ENCODE measurements at places on chromosomes 12 and 14. TPM values are rescaled to one million over a fixed set of nuclear protein-coding genes. Genes with fewer than 3 reads are reported as not detected.

The TRIP11 gene
- total RNA-seq: 37.5 TPM

The RND1 gene
- 24.9 TPM for total RNA-seq

The KCNK13 gene
- 0.82 TPM for total RNA-seq

The ETFBKMT gene
- 4.5 TPM for total RNA-seq

The CNOT2 gene
- 172 TPM for total RNA-seq

The ALG10B gene
- total RNA-seq: 11.8 TPM

The MYH6 gene
- total RNA-seq: not detected

The NKX2-8 gene
- total RNA-seq: not detected

The SLC35F4 gene
- 4.5 TPM for total RNA-seq

- DNase-seq: no peak
Observed at GRCh38 chr14:37035401-37035800, 137.0 kb downstream of the SLC25A21 start.

GRCh38 chr14:91225025-91225424, 19.5 kb downstream of the GPR68 start:
- DNase-seq: no peak

DNA sequence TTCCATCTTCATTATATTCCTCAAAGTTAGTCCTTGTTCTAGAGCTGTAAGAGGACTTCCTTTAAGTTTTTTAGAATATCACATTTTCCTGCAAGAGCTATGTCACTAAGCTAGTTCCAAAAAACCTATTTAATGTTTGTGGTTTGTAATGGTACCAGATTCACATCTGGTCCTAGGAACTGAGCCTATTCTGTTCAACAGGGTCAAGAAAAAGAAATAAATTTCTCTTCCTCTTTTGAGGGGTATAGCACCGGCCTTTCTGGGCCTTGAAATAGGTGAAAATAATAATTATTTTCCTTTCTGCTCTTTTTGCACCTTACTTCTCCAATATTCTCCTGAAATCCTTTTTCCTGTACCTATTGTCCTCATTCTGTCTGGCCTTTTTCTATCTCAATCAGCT, 3.6 kb upstream of the STXBP6 start:
- DNase-seq: no peak

DNA sequence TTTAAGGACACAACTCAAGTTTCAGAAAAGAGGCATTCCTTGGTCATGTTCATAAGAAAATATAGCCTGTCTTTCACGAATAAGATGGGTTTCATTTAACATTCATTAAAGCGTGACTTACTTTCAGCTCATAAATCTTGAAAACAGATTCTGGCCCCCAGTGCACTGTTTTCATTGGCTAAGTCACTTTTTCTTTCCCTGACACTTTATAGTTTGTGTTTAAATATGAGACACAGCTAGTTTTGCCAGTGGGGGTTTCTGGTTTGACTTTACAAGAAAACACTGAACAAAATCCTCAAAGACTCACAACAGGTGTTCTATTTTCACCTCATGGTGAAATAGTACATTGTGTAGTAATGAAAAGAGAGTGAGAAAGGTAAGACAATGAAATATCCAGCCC, 65.9 kb downstream of the PHLDA1 start:
- no peak for DNase-seq

DNA sequence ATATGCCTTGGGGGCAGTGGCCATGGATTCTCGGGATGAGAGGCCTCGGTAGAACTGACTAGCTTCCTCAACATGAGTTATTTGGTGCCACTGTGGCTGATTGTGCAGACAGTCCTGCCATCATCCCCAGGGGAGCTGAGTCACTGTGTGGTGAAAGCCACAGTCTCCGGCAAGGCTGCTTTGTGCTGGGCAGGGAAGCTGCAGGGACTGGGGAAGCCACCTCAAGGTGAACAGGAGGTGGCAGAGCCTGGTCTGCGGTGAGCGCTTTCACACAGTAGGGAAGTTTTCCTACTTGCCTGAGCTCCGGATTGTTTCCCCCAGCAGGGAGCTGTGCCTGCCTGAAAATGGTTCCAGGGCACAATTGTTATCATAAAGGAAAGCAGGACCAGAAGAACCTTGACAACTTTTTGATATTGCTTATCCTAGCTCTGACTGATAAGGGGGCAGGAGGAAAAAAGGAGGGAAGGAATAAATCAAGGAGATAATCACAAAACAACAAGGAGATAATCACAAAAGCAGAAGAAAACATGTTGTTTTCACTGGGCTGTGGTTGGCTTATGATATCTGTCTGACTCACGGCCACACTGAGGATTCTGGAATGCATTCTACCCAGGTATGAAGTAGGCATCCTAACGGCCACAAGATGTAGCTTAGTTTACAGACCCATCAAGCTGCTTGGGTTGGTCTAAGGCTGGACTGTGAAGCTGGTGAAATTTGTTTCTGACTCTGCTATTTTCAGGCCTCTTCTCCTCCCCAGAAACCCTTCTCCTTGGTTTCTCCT, 32.2 kb upstream of the GNG2 start:
- DNase-seq: no peak

DNA sequence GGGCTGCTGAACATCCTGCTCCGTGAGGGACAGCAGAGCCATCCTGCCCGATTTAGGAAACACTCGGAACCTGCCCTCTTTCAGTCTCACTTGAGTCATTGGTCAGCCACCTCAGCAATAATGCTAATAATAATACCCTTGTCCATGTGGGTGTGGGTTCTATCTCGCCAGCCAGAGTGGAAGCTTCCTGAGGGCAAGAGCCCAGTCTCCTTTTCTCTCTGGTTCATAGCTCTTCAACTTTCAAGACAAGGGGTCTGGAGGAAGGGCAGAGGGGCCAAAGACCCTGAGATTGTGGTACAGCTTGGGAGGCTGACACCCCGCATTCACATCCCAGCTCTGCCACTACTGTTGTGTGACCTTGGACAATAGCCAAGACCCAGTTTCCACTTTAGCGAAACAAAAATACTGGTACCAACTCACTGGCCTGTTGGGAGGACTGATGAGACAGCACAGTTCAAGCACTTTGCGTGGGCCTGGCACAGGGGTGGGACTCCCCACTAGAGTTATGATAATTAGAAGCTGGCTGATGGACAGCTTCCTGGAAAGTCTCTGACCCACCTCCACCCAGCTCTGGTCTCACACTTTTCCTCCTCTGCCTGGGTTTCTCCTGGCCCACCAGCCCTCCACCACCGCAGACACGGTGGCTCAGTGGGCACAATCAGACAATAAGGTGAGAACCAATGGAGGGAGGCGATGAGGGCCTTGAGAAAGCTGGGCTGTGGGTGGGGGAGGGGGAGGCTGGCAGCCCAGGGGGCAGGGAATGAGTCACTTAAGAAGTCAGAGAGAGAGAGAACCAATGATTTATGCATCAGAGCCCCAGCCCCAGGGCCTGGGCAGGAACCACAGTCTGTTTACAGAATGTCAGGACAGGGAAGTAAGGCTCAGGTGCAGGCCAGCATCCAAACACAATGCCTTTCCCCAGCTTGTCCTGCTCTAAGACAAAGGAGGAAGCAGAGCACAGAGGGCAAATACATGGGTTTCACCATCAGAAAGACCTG, 9.6 kb downstream of the FAIM2 start:
- DNase-seq: no peak

GRCh38 chr12:107079172-107080011, 14.0 kb downstream of the CRY1 start:
- no peak for DNase-seq

DNA sequence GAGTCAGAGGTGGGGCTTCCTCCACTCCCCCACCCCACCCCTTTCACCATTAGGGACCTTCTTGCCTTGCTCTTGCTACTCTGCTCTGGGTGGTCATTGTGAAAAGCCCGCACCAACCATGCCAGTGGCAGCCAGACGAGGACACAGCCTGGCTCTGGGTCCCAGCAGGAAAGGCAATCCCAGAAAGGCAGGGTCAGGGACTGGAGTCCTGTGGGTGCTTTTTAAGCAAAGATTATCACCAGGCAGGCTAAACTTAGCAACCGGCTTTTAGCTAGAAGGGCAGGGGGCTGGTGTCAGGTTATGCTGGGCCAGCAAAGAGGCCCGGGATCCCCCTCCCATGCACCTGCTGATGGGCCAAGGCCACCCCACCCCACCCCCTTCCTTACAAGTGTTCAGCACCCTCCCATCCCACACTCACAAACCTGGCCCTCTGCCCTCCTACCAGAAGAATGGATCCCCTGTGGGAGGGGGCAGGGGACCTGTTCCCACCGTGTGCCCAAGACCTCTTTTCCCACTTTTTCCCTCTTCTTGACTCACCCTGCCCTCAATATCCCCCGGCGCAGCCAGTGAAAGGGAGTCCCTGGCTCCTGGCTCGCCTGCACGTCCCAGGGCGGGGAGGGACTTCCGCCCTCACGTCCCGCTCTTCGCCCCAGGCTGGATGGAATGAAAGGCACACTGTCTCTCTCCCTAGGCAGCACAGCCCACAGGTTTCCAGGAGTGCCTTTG, 1.2 kb upstream of the GAPDH start:
- peak; percentile 60 for DNase-seq

DNA sequence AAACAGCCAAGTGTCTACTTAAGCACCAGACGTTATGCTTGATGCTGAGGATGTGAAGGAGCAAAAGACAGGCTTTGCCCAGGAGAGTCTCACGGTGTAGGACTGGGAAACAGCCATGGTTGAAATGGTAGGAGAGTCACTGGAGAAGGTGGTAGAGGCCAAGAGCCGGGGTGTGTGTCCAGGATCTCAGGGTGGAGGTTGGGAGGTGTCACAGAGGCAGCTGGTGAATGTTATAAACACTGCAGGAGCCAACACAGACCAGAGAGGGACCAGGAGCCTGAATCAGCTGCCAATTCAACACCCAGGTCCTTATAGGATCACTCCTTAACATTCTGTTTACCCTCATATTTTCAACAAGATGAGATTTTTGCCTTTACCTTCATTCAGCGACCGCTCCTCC, 7.5 kb downstream of the NID2 start:
- DNase-seq: no peak

DNA sequence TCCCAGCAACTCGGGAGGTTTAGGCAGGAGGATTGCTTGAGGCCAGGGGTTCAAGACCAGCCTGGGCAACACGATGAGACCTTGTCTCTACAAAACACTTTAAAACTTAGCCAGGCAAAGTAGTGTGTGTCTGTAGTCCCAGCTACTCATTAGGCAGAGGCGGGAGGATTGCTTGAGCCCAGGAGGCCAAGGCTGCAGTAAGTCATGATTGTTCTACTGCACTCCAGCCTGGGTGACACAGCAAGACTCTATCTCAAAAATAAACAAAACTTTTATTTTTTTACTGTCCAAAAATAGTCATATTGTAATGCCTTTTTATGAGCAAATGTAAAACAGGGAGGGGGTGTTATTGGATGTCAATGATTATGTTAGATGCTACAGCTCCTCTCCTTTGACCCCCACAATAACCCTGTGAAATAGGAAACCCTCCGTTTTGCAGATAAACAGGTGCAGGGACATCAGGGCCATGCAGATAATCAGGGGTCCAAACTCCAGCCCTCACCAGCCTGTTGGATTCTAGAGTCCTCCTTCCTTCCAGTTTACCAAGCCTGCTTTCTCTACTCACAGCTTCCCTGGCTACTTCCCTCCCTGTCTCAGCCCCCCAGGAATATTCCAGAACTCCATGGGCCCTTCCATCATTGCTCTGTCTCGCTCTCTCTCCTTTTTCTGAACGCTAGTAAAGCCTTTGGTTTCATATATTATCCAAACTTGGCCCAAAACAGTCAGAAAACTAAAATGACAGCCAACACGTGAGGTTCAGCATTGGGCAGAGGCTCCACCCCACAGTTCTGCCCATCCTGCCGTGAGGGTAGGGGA, 5.9 kb upstream of the FBLN5 start:
- no peak for DNase-seq

DNA sequence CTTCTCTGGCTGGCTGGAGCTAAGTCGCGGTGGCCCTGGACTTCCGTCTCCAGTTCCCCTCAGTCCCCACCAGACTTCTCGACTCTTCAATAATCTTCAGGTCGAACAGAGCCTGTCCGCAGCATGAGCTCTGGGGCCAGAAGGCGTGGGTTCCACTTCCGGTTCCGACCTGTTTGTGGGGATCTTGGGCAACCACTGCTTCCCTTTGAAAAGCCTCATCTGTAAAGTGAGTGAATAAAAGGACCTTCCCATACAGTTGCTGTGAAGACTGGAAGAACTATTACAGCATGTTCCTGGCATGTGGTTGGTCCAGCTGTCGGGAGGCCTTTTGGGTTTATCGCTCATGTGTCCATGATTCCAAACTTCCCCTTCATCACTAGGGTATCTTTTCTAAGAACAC, 19.4 kb downstream of the ADGRD1 start:
- no peak for DNase-seq

DNA sequence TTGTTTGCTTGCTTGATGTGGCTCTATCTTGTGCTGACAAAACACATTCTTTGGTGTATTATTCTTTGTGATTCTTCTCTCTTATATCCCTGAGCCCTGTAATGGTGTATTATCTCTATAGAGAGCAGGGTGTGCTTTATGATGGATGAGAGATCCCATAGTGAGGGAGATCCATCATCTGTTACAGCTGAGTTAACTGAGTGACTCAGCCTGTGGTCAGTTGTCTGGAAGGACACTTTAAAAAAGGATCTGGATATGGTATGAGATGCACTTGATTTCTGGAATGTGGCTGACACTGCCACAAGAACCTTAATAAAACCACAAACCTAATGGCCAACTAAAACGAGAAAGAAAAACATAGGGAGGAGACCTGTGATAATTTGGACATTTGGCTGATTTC, 461.4 kb upstream of the SYT1 start:
- DNase-seq: no peak

GRCh38 chr12:2218706-2219105, 165.9 kb downstream of the CACNA1C start:
- no peak for DNase-seq

DNA sequence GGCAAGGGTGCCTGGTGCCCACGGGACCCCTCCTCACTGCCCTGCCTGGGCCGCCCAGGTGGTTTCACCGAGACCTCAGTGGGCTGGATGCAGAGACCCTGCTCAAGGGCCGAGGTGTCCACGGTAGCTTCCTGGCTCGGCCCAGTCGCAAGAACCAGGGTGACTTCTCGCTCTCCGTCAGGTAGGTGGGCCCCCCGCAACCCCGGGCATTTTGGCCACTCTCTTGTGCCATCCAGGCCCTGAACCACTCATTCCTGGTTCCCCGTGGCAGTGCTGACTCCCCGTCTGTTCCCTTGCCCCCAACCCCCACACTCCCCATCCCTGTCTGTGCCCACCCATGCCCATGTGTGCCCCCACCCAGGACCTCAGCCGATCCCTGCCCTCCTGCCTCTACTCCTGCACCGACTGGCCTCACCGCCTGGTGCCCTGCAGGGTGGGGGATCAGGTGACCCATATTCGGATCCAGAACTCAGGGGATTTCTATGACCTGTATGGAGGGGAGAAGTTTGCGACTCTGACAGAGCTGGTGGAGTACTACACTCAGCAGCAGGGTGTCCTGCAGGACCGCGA, 480 bp downstream of the PTPN6 start:
- DNase-seq: no peak

GRCh38 chr14:64673748-64674147, 30.5 kb upstream of the PLEKHG3 start:
- DNase-seq: no peak

DNA sequence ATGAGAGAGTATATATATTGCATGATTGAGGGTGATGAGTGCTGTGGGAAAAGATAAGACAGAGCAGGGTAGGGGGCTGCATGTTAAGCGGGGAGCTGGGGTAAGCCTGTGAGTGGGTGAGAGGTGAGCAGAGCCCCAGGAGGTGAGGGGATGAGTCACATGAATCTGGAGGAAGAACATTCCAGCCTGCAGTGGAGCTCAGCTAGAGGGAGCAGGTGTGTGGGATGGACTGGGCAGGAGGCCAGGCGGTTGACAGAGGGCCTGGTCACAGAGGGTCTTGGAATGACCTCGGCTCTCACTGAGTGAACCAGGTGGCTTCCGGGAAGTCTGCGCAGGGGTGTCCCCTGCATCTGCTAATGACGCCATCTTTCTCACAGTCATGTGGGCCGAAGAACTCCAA, 44.4 kb downstream of the GIT2 start:
- DNase-seq: peak; percentile 31

- no peak for DNase-seq
Observed at GRCh38 chr12:47824198-47824597, 4.5 kb upstream of the HDAC7 start.
